Keratinocyte (primary cell): ENCODE measurements at places on chromosomes 5 and 9. TPM values are rescaled to one million over a fixed set of nuclear protein-coding genes. Genes with fewer than 3 reads are reported as not detected.

GRCh38 chr9:126499005-126499910, 114.5 kb upstream of the LMX1B start:
- DNase-seq: no peak

DNA sequence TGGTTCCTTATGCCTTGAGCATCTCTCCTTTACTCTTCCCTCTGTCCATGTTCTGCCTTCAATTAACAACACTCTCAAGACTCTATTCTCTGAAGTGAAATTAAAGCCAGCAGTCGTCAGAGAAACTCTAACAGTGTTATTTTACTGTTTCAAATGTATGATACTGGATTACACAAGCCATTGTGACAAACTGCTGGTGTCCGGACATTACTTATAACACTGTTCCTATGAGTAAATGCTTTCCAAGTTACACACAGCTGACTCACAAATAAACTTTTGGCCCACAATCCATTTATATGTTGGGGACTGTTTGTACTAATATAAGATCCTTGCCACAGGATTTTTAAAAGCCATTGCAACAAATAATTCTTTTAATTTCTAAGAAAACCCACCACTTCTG, 63.2 kb upstream of the GHR start:
- DNase-seq: no peak

DNA sequence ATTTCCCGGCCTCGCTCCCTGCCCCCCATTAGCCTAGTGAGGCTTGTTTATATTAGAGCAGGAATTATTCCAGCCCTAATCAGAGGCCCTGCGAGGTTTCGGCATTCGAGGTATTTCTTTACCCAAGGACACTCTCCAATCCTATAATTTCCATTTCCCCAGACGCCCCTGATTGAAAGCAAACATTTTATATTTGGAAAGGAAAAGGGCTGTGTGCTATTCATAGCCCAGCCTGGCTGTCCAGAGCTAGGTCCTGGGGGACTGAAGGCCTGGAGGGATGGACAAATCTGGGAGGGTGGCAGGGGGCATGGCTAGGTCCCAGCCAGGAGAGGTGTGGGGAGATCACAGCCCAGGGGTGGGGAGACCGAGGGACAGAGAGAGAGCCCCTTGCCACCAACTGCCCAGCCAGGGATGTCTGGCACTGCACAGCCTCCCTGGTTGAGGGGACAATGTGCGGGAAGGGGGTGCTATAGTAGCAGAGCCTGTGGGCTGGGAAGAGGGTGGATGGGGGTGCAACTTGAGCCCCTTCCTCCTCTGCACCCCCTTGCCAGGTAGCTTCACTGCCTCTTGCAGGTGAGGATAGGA, 125.1 kb downstream of the BARX1 start:
- no peak for DNase-seq

- DNase-seq: no peak
Observed at GRCh38 chr5:67065237-67065636, 131.4 kb downstream of the CD180 start.

GRCh38 chr5:41906151-41906550, 2.0 kb downstream of the RIMOC1 start:
- no peak for DNase-seq

- no peak for DNase-seq
Observed at GRCh38 chr9:2874001-2874750, 30.3 kb upstream of the PUM3 start.

DNA sequence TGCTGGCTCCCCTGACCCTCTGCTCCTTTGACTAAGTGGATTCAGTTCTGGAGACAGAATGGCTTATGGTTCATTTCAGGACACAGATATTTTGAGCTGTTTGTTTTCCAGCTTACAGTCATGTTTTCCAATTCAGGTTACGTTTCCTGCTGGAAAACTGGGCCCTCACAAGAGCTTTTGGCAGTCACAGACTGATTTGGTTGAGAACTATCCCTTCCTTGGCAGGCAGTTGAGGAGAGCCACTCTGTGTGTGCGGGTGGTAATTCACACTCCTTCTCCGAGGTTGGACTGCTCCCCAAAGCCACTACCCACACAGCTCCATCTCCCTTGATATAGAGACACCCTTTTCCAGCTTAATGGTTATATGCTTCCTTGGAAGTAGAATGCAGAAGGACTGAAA, 534.5 kb downstream of the TMEM38B start:
- DNase-seq: no peak

DNA sequence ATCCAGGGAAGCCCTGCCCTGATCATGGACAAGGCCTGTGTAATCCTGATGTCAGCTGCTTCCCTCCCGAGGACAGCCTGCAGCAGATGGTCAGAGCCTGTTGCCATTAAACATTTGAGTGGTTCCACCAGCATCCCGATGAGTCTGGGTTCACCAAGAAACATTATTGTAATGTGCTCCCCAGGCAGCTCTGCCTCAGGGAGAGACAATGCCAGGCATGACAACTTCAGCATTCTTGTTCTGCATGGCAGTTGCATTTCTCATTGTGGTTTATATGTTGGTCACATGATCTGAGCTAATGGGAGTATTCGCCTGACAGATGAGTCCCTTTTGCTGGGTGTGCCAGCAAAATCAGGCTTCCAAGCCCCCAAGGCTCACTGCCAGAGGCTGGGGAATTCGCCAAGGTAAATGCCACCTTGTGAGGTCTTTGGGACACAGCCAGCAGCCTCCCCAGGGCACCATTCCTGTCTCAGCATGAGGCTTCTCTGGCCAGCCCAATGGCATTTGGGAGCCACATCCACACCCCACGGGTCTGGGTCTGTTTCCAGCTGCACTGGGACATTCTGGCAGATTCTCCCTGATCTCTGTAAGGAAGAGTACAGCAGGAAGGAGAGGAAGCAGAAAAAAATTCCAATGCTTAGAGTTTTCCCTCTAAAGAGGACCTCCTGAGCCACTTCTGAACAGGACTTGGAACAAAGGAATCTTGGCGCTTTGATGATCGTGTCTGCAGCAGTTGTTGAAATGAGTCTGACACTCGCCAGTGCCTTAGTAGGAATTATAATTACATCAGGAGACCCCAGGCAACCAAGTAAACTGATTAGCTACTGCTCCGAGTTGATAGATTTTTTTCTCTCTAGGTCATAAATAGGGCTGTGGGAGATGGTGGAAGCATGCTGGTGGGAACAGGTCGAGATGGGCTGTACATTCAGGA, 18.7 kb downstream of the KCNIP1 start:
- DNase-seq: peak; percentile 69

GRCh38 chr9:81989700-81990099, 1.1 kb downstream of the SPATA31D1 start:
- DNase-seq: no peak

DNA sequence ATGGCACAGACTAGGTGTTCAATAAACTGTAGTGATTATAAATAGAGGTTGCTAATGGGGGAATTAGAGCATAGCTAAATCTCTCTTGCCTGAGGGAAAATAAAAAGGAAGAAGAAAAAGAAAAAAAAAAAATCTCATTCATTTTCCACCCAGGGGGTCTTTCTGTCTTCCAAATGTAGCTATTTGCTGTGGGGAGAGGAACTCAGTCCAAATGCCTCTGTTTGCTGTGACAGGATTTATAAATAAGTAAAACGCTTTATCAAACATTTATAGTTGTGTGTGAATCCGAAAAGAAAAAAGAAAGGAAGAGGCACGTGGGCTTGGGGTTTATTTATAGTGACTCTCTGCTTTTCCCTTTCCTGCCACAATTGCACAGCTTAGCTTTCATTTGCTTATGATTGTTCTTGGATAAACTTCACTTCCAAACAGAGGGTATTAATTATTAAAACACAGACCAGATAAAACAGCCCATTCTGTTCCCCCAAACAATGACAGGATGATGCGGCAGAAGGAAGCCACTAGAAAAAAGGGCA, 245.7 kb downstream of the ASTN2 start:
- no peak for DNase-seq

The PCDHGB7 gene
- 0.66 to 1.1 TPM (median 0.69 TPM) in 3 replicates for polyA plus RNA-seq

The C9orf153 gene
- 0.05 to 0.09 TPM in 2 of 3 replicates, not detected in the other for polyA plus RNA-seq

The WDR38 gene
- not detected in 3 replicates for polyA plus RNA-seq
